ENCODE measurements at places on chromosomes 12 and 14.

DNA sequence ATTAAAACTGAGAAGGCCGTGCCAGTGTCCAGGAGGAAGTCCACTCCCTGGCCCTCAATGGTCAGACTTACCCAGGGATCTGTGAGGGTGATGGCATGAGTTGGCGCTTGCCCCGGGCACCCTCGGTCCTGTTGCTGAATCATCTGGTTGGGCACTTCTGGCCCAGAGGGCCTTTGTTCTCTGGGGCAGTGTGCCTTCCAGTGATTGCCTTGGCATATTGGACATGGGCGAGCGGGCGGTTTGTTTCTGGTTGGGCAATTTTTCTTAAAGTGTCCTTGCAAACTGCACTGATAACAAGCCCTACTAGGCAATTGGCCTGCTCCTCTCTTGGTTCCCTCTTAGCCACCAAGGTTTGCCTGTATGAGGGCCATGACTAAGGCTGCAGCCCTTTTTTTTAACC lies 69.5 kb upstream of the ZDHHC17 start:
- DNase-seq: no peak

DNA sequence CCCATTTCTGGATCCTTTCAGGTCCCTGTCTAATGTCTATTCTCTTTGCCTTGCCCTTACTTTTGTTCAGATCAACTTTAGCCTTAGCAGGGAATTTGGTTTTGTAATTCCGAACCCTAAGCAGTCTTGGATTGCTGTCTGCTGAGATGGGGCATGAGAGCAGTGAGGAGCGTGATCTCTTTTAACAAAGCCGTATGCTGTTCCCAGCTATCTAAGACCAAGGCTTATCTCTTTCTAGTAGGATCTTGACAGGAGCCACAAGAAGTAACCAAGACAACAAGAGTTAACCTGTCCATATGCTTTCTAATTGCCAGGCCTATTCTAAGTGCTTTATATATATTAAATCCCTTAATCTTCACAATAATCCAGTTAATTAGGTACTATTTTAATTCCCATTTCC lies 4.5 kb upstream of the DHRS7 start:
- DNase-seq: no peak

DNA sequence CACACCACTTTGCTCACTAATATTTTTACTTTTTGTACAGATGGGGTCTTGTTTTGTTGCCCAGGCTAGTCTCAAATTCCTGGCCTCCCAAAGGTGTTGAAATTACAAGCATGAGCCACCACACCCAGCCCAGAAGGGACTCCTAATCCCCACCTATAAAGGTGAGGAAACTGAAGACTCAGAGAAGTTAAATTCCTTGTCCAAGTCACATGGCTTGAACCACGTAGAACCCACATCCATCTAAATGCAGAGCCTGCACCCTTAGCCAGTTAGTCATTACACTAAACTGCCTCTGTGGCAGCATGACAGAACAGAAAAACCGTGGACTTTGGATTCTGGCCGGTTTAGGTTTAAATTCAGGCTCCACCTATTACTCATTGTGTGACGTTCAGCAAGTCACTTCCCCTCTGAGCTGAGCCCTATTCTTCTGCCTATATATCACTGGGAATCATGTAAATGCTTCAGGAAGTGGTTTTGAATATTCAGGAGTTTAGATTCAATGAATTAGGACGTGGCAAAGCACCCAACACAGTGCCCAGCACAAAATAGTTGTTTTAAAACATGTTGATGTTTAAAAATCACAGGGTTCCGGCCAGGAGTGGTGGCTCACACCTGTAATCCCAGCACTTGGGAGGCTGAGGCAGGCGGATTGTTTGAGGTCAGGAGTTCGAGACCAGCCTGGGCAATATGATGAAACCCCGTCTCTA lies 3.0 kb upstream of the CORO1C start:
- no peak for DNase-seq

DNA sequence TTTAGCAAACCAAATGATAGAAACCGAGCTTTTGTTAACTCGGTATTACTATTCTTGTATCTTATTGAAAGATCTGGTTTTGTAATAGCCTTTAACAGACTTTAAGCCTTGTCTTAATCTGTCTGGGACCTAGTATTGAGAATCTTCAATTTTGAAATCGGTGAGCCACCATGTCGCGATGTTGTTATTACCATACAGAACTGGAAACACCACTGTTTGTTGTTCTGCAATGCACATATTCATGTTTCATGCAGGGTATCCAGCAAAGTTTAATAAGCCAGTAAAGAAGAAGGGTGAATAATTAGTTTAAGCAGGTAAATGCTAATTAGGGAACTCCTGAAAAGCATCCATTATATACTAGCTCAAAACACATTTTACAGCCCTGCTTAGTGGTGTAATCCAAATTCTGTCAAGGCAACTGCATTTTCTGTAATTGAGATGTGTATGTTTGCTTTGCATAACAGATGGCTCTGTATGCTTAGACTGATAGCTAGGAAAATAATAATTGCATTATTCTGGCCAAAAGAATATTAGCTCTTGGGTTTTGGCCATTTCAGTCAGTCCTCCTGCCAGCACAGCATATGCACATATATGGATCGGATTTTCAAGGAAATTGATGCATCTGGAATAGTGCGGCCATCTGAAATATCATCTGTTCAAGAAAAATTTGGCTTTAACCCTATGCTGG lies 389.2 kb downstream of the EGLN3 start:
- DNase-seq: no peak

GRCh38 chr12:125065021-125065918 lies at the start of gene AACS:
Gene AACS, plus strand, starts transcription at chr12:125065435. Its CDS starts 150 bp downstream, at chr12:125065585.
- peak; percentile 41 for DNase-seq

DNA sequence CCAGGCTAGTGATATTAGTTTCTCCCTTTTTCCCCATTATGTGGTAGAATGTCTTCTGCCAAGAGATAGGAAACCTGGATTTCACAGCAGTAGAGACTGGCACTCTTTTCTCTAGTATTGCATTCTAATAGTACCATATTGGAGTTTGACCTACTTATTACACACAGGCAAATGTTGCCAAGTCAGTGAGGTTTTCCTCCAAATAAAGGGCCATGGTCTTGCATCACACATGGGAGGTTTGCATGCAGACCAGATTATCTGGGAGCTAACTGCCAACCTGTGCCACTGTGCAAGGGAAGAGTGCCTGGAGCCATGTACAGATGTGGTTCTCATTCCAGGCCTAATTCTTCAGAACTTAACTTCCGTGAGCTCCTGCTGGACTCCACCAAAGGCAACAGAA lies 113.3 kb downstream of the ANO6 start:
- DNase-seq: no peak

DNA sequence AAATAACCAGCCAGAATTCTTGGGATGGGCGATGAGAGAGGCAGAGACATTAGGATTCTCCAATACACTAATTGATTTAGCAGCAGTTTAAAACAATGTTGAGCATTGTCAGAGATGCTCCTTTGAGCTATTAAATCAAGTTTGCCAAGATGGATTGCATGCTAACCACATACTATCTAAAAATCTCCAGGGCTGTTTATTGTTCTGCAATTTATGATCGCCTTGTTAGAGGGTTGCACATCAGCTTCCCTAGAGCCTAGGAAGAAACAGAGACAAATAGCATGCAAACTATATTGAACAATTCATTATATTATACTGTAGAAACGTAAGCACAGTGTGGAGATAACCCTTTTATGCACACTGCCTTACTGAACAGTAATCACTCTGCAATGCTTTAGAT lies 599.9 kb downstream of the SOX5 start:
- DNase-seq: no peak

GRCh38 chr14:20878695-20879094 lies 12.5 kb upstream of the RNASE3 start:
- no peak for DNase-seq

GRCh38 chr12:80709811-80710726 lies 2.6 kb downstream of the MYF6 start:
- DNase-seq: no peak

- DNase-seq: no peak
Measured at GRCh38 chr12:19945559-19946435, 422.5 kb upstream of the PDE3A start.

GRCh38 chr12:28961948-28962384 lies 187.1 kb upstream of the FAR2 start:
- DNase-seq: no peak

DNA sequence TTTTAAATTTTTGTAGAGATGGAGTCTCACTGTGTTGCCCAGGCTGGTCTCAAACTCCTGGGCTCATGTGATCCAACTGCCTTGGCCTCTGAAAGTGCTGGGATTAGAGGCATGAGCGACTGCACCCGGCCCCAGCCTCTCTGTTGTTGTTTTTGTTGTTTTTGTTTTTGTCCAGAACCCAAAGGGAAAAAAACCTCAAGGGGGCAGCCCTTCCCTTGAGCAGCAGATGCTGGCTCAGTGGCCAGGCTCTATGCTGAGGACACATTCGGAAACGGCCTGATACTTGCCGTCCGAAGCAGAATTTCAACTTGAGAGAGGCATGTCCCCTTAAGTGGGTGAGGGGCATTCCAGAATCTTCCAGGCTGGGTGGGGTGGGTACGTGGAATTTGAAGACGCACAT lies 6.7 kb downstream of the MVK start:
- DNase-seq: no peak

DNA sequence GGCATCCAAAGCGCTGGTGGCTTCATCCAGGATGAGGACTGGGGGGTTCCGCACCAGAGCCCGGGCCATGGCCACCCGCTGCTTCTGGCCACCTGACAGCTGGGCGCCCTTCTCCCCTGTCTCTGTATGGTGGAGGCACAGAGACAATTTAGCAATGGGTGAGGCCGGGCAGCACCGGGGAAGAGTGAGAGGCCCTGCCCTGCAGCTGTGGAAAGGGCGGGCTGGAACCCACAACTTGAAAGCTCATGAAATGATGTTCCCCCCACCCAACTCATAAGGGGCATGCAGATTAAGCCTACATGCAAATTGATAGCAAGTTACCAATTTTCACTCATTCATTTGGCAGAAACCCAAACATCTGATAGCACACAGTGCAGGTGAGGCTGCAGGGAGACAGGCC lies 34.1 kb downstream of the ABCB9 start:
- no peak for DNase-seq

GRCh38 chr12:76519538-76519937 lies 40.0 kb downstream of the OSBPL8 start:
- DNase-seq: no peak

GRCh38 chr12:64352181-64352580 lies 38.4 kb downstream of the C12orf56 start:
- DNase-seq: no peak

DNA sequence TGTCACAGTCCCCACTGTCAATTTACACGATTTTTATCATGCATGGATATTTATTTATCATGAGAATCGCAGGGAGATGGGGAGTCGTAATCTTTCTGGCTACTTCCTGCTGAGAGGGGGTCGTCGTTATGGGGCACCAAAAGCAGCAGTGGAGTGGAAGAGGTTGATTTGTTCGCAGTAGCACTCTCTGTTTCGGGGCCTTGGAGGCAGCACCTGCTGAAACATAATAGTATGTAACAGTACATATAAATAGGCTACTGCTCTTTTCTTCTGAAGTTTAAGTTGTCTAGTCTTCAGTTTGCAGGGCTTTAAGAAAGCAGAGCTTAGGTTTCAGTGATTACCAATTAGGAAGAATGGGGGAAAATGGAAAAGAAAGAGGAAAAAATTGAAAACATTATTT lies 3.8 kb downstream of the SOAT2 start:
- DNase-seq: no peak
